ENCODE measurements at places on chromosomes 1 and 21. TPM values are rescaled to one million over a fixed set of nuclear protein-coding genes. Genes with fewer than 3 reads are reported as not detected.

DNA sequence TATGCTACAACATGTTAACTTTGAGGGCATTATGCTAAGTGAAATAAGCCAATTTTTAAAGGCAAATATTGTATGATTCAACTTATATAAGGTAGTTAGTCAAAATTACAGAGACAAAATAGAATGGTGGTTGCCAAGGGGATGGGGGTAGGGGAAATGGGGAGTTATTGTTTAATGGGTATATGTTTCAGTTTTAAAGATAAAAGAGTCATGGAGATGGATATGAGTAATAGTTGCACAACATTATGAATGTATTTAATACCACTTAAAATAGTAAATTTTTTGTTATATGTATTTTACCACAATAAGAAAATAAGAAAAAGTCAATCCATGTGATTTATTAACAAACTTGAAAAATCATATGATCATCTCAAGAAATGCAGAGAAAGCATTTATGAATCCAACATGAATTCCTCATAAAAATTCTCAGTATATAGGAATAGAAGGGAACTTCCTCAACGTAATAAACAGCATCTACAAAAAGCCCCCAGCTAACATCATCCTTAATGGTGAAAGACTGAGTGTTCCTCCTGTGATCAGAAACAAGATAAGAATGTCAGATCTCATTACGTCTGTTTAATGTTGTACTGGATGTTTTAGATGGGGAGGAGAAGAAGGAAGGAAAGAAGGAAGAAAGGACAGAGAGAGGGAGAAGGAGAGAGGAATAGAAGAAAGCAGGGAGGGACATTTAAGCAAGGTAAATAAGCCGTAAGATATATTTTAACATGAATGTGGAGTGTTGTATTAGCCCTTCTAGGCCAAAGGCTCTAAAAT lies 6.7 kb upstream of the TSEN15 start:
- DNase-seq: no peak

- no peak for DNase-seq
Measured at GRCh38 chr1:154448331-154448811, 43.2 kb downstream of the IL6R start.

The F11R gene
- 24.8 TPM for total RNA-seq

DNA sequence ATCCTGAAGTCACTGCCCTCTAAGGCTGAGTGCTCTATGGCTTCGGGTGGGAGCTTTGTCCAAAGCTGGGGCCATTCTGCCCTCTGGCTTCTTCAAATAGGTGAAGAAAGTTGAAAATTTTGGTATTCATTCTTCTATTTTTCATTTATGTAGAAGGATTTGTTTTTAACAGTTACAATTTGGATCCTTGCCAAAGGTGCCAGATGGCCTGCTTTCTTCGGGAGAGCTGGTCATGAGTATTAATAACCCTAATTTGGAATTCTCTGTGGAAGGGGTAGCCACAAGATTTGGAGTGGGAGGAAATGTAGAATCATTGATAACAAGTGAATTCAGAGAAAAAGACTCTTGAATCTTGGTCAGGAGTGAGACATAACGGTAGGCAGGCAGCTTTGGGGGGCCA lies 370.4 kb upstream of the ST6GALNAC5 start:
- DNase-seq: no peak

The CLDN17 gene
- not detected for total RNA-seq

DNA sequence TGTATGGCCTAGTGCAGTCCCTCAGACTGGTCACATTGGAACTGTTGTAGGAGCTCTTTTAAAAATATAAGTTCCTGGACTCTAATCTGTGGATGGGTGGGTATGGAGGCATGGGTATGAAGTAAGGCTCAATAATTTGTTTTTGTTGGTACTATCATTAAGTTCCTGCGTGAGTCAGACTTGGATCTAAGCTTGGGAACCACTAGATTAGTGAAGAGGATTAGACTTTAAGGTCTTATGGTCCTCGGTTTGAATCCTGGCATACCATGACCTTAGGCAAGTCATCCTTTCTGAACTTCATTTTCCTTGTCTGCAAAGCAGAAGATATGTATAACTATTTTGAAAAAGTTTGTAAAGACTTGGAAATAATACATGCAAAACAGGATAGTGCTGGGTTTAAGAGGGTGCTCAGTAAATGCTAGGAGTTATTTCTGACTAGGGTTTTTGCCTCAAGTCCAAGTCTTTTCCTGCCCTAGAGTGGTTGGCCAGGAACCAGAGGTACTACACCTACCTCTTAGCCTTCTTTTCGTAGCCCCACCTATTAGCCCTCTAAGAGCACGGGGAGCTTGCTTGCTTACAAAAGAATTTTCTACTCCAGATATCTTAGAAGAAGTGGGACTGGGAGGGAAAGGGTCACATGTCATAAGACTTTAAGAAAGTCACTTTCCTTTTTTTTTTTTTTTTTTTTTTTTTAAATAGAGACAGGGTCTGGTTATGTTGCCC lies 38.6 kb upstream of the METTL18 start:
- no peak for DNase-seq
